ENCODE measurements at places on chromosomes 11 and 22.
A peak's percentile ranks its signal among the peaks of the same experiment; 100 is the strongest.

- DNase-seq, result peak; percentile 18
Observed at GRCh38 chr11:8219257-8220021, 44.2 kb downstream of the LMO1 start.

DNA sequence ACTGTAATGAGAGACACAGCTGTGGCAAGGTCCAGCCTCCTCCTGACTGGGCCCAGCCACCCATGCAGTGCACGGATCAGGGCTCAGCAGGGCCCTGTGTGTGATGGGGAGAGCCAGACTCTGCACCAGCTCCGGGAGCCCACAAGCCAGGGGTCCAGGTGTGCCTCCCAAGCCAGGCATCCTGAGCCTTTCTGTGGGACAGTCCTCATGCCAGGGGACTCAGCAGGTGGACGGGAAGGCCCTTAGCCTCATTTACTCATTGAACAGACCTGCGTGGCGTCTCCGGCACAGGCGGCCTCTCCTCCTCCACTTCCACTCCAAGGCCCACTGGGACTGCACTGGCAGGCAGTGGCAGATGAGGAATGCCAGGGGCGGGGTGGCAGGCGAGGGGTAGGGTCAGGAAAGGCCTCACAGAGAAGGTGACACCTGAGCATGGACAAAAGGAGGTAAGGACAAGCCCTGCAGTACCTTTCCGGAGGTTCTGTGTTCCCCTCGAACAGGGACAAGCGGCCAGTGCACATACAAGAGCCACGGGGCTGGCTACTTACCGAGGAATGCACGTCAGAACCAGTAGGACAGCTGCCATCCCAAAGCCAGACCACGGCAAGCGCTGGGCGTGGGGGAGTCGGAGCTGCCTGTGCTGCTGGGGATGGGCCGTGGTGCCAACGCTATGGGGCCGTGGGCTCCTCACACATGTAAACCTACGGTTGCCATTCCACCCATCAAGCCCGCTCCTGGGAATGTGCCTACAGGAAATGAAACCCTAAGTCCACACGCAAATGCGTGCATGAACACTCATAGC lies 52.7 kb downstream of the IGF2 start:
- DNase-seq, result no peak

GRCh38 chr11:116334596-116334995 lies 438.2 kb downstream of the BUD13 start:
- no peak for DNase-seq

DNA sequence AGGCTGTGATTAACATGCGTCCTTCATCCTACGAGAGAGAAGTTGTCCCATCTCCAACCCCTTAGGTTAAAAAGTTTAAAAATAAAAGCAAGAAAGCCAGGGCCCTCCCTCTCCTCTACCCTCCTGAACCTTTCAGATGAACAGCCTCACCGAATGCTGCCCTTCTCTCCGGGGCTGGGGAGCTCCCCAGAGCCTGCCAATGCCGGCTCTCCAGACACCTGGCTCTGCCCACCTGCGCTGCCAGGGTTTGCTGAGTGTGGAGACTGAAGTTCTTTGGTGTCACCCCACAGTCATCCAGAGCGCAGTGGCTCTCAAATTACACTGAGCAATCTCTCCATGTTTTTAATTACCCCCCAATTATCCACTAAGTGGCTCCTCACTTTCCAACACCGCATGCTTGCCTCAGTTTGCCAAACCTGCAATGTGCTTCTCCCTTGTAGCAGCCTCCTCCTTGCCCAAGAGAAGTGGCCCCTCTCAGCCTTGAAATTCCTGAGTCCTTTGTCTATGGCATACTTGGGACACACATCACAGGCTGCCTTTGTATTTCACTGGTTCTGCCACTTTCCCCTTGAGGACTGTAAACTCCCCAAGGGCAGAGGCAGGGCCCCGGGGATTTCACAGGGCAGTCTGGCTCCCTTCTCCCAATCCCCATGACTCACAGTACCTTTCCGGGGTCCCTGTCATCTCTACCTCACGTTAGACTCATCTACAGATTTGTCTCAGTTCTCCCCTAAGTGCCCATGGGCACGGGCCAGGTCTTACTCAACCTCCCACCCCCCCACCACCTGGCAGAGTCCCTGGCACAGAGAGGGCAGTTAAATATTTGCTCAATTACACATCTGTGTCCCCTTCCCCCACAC lies 2.0 kb downstream of the MYH9 start:
- DNase-seq, result no peak

DNA sequence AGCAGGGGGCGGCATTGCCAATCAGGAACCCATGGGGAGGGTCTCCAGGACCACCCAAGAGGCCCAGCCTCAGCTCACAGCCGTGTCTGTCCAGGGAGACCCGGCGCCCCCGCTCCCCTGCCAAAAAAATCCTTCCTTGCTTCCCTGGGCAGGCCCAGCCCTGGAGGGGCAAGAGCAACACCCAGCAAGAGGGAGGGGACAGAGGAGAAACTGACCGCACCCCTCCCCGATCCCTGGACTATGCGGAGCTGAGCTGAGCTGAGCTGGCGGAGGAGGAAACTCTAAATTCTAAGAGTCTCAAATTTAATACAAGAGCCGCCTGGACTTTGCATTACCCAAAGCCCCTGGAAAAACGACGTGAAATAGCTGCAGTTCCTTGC lies 52.0 kb upstream of the SHISAL1 start:
- no peak for DNase-seq

DNA sequence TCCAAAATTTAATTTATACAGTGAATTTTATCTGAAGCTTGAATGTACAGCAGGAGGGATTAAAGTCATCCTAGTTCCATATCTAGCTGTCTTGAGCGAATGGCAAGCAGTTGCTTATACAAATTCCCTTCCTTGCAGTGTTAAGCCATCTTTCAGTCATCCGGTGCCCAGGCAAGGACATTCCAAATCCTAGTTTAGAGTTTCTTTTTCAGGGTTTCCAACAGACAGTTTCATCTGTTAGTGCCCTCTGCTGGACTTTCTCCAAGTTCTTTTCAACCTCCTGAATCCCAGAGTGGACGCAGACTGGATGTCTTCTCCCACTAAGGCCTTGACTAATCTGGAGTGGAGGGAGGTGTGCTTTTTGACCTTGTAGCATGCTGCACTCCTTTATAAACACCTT lies 45.4 kb downstream of the GRAMD1B start:
- DNase-seq, result peak; percentile 10

DNA sequence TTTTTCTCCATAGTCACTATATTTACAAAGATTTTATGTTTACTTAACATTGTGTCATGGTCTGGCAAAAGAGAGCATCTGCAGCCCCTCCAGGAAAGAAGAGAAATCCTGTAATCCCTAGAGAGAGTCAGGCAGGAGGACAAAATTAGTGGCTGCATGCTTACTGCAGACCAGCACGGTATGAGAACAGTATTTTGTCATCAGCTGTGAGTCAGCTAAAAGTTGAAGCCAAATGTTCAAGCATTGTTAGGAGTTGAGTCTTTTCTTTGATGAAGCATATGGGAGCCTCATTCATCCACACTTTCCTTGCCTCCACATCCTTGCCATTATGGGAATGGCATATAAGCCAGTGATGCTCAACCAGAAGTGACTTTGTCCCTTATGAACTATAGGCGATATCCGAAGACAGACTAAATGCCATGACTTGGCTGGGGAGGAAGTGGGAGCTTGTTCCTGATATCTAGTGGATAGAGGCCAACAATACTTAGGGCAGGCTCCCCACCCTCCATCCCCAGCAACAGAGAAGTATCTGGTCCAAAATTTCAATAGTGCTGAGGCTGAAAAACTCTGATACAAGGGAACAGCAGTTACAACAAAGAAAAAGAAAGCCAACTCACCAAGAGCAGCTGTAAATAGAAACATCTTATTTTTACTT lies 112.0 kb upstream of the OR5AK2 start:
- no peak for DNase-seq

DNA sequence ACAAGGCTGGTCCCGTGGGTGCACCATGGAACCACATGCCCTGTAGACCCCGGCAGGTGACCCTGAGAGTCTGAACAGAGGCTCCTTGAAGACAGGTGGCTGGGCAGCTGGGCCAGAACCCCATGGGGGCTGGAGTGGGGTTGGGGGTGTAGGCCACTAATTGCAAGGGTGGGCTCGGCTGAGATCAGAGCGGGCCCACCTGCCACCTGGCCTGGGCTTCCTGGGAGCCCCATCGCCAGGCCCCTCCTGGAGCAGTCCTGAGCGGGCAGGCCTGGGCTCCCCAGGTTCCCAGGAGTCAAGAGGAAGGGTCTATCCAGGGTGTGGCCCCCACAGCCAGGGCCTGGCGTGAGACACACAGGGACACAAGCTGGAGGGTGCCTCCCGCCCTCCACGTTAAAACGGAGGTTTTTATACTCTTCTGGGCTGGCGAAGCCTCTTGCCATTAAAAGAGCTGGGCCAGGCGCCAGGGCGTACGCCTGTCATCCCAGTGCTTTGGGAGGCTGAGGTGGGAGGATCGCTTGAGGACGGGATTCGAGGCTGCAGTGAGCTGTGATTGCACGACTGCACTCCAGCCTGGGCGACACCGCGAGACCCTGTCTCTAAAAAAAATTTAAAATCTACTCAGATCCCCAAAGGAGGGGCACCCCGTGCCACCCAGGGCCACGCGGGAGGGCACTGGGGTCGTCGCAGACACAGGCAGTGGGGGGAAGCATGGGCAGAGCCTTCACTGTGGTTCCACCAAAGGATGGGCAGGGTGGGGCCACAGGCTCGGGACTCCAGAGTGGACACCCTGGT lies 4.8 kb upstream of the TRABD start:
- DNase-seq, result no peak

Measured in fibroblast of the conjunctiva (primary cell).